ENCODE measurements at places on chromosomes 7 and 10.

- DNase-seq = no peak
Observed at GRCh38 chr10:34237898-34238455, 577.1 kb downstream of the PARD3 start.

DNA sequence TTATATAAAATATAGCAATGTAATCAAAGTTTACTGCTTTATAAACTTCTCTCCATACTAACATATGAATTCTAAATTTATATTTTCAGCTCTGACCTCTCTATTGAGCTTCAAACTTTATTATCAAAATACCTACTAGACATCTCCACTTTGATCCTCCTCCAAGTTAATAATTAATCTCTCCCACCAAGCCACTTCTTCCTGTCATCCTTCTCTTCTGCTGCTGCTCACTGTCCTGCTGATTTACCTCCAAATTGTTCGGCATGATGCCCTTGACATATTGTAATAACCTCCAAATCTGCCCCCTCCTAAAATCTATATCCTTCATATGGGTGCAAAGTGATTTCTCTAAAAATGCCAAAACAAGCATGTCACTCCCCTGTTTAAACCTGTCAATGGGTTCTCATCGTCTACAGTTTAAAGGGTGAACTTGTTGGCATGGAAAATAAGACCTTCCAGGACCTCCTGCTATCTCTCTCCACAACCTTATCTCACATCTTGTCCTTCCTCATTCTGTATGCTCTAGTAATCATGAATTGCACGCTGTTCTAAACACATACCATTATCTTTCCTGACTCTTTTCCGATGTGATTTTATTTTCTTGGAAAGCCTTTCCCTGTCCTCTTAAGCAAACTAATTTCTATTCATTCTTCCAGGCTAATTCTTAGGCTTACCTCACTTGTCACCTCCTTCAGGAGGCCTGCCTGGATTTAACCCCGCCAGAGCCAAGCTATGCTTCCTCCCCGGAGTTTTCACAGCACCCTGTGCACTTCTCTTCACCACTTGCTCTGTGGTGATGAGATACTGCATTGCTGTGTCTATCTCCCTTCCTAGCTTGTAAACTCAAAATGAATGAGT lies 52.1 kb upstream of the STK17A start:
- DNase-seq = no peak

DNA sequence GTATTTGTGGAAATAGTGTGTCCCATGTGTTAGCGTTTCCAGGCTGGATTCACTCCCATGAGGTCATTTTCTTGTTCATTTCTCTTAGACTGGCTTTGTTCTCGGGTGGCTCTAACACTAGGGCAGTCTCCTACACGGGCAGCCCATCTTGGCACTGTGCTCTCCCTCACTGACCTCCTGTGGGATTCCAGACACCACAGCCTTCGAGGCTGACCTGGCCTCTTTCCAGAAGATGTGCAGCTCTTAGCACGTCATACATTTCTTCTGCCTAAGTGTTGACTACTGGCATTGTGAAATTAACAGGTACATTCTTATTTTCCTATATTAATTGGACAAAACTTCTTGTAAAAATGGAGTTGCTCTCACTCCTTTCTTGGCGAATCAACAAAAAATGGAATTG lies 72.8 kb downstream of the INSYN2A start:
- DNase-seq = no peak

GRCh38 chr10:110803830-110804338 lies 67.8 kb upstream of the PDCD4 start:
- peak; percentile 52 for DNase-seq

GRCh38 chr7:157268540-157268939 lies 68.3 kb upstream of the DNAJB6 start:
- no peak for DNase-seq

GRCh38 chr7:47226696-47227095 lies 355.2 kb downstream of the TNS3 start:
- no peak for DNase-seq

DNA sequence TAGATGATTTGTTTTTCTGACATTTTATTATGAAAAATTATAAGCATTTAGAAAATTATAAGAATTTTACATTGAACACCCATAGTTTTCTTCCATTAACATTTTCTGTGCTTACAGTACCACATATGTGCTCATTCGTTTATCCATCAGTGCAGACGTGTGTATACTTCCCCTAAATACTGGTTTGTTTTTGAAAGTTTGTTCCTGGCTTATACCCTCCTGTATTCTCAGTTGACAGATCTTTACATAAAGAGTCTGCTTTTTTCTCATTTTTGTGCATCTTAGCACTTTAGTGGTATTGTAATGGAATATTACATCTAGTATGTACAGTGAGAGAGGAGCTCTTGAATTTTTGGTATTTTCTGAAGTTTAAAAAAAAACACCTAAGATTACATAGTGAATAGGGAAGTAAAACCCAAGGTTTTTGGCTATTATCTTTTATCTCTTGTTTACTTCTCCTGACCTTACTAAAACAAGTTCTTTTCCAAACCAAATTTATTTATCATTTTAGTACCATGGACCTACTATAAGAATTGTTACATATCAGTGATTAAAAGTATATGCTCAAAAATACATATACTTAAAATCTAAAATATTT lies 8.1 kb downstream of the DLD start:
- no peak for DNase-seq

DNA sequence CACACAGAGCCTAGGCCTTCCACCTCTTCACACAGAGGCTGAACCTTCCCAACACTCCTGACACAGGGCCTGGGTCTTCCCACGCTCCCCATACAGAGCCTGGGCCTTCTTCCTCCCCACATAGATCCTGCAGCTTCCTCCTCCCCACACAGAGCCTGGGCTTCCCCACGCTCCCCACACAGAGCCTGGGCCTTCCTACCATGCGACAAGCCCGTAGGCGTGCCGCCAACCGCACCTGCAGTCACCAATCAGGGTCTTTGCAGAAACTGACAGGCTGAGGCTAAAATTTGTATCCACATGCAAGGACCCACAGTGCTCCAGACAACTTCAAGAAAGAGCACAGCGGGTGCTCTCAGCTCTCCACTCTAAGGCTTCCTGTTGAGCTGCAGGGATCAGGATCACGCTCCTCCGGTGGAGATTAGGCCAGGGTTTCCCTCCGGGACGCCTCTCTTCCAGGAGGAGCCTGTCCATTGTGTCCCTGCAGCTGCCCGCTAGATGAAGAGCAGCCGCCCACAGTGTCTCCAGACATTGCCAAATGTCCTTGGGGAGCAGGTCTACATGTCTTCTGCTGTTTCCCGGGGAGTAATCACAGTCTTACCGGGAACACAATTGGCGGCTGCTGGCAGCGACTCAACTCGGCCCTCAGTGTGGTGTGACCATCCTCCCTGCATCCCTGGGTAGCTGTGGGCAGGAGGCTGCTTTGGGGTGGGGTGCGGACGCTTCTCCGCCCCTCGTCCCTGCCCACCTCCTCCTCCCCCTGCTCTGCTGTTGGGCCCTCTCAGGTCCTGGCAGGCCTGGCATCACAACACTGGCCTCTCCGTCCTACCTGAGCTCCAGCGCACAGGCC lies 9.7 kb downstream of the CFAP46 start:
- no peak for DNase-seq

- DNase-seq = no peak
Observed at GRCh38 chr7:16484453-16485158, 19.1 kb upstream of the SOSTDC1 start.

GRCh38 chr7:81138870-81139269 lies 220.0 kb upstream of the SEMA3C start:
- no peak for DNase-seq

Data from CD4-positive, alpha-beta T cell treated with Interleukin-12 subunit alpha and Interleukin-12 subunit beta, for 1 hour (primary cell).